ENCODE measurements at places on chromosomes 12 and 14.

DNA sequence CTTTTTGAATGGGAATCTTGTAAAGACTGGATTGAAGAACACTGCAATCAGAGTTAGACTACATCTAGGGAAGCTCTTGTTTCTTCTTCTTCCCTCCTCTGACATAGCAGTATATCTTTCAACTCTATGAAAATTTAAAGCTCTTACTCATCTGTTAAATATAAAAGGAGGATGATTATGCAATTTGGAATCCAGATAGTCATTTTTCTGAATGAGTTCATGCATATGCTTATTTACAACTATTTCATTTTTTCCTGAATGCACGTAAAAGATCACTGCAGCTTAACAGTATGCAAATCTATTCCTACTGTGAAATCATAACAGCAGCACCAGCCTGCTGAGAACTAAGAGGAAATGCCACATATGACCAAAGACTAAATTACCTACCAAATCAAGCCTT, 133.5 kb upstream of the TMCC3 start:
- no peak for DNase-seq

GRCh38 chr14:104396682-104397470, 182.7 kb upstream of the C14orf180 start:
- no peak for DNase-seq

- no peak for DNase-seq
Measured at GRCh38 chr14:35883677-35884293, 57.6 kb downstream of the BRMS1L start.

- DNase-seq: no peak
Measured at GRCh38 chr14:66041582-66041981, 444.6 kb upstream of the CCDC196 start.

- no peak for DNase-seq
Measured at GRCh38 chr12:107207931-107208525, 114.7 kb upstream of the CRY1 start.

GRCh38 chr14:51147183-51147582, 52.3 kb upstream of the TRIM9 start:
- no peak for DNase-seq

- no peak for DNase-seq
Measured at GRCh38 chr12:14931791-14932560, 6.4 kb downstream of the ERP27 start.

DNA sequence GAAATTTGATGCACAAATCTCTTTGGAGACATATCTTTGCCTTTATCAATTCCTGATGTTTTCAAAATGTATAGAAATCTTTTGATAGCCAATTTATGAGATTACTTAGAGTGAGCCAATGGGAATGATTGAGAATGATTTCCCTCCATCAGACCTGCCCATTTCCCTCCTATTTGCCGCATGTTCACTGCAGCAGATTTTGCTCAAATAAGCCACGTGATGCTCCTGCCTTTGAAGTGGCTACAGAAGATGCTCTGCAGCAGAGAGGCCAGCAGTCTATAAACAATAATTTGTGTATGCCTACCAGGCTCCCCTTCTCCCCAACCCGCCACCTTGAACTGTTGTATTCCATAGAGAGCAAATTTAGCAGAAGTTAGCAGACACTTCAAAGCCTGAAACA, 21.9 kb downstream of the WIF1 start:
- DNase-seq: no peak

DNA sequence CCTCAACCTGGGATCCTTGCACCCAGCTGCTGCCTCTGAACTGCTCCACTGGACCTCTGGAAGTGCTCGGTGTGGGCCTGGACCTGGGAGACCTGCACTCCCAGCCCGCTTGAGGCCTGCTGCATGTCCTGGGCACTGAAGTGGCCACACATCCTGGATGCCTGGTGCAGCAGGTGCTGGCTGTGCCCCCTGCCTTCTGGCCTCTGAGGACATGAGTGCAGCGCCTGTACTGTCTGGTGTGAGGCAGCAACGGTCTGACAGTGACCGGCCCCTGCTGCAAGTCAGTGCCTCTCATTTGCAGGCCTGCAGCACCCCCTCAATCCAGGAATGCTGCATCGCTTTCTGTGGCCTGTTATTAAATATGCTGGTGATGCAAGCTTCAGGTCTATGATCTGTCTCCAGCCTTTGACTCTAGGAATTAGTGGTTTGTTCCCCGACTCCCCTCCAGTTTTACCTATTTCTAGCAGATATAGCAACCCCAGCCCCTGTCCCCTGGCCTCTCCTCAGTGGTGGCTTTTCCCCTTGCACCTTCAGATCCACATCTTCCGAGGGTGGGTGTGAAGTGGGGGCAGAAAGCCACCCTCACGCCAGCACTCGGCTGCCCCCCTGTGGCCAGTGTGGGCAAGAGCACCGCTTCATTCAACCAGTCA, 3.6 kb downstream of the SMIM41 start:
- DNase-seq: no peak

- no peak for DNase-seq
Measured at GRCh38 chr14:76329951-76330350, 46.0 kb upstream of the ESRRB start.

DNA sequence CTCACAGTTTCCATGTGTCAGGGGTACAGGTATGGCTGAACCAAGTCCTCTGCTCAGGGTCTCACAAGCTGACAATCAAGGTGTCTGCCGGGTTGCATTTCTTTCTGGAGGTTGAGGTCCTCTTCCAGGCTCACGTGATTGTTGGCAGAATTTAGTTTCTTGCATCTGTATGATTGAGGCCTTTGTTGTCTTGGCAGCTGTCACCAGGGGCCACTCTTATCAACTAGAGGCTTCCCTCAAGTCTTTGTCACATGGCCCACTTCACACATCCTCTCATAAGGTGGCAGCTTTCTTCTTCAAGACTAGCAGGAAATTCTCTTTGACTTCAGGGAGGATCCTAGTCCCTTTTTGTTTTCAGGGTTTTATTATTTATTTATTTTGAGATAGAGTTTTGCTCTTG, 46.0 kb upstream of the FOS start:
- no peak for DNase-seq

- no peak for DNase-seq
Measured at GRCh38 chr12:2692080-2692479, 102.7 kb upstream of the FKBP4 start.

GRCh38 chr14:91884664-91885063, 17.3 kb upstream of the TC2N start:
- DNase-seq: no peak

All from suprapubic skin (tissue), 4 donors.